Left kidney (tissue), 8 donors: ENCODE measurements at places on chromosomes 2 and 18. TPM values are rescaled to one million over a fixed set of nuclear protein-coding genes. Genes with fewer than 3 reads are reported as not detected.

DNA sequence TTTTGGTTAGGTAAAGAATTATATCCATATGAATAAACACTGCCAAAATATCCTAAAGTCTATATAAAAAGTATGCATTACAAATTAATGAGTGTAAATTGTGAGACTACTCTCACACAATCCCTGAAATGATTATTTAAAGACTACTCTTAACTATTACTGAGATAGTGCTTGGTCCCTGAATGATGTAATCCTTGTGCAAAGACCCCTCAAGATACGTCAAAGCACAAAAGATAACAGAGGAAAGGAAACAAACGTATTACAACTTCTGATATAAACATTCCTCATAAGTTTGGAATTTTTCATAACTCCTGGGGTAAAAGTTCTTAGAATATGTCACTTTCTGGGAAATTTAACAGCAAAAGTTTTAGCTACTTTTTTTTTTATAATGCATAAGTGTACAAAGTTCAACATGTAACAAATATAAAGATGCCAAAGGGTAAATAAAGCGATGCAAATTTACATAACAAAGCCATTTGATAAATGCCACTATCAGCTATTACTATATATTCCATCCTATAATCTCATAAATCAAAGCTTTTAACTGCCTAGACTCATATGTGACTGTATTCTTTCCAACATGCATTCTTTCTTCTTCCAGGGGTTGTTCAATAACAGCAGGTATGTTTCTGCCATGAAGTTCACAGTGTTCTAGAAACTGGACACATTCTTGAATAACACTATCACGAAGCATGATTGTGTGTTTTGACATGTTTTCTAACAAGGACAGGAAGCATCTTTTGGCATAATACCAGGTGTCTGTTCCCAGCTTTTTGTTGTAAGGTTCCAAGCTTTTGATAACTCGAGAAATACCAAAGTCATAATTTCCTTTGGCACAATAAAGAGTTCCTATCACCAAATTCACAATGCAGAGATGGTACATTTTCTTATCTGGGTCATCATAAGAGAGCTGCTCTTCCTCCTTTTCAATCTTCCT, 158.0 kb downstream of the AGPS start:
- DNase-seq = no peak

DNA sequence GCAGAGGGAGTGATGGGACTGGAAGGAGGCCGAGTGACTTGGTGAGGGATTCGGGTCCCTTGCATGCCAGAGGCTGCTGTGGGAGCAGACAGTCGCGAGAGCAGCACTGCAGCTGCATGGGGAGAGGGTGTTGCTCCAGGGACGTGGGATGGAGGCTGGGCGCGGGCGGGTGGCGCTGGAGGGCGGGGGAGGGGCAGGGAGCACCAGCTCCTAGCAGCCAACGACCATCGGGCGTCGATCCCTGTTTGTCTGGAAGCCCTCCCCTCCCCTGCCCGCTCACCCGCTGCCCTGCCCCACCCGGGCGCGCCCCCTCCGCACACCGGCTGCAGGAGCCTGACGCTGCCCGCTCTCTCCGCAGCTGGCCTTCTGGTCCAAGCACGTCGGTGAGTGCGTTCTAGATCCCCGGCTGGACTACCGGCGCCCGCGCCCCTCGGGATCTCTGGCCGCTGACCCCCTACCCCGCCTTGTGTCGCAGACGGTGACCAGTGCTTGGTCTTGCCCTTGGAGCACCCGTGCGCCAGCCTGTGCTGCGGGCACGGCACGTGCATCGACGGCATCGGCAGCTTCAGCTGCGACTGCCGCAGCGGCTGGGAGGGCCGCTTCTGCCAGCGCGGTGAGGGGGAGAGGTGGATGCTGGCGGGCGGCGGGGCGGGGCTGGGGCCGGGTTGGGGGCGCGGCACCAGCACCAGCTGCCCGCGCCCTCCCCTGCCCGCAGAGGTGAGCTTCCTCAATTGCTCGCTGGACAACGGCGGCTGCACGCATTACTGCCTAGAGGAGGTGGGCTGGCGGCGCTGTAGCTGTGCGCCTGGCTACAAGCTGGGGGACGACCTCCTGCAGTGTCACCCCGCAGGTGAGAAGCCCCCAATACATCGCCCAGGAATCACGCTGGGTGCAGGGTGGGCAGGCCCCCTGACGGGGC, 4.6 kb downstream of the PROC start:
- no peak for DNase-seq

DNA sequence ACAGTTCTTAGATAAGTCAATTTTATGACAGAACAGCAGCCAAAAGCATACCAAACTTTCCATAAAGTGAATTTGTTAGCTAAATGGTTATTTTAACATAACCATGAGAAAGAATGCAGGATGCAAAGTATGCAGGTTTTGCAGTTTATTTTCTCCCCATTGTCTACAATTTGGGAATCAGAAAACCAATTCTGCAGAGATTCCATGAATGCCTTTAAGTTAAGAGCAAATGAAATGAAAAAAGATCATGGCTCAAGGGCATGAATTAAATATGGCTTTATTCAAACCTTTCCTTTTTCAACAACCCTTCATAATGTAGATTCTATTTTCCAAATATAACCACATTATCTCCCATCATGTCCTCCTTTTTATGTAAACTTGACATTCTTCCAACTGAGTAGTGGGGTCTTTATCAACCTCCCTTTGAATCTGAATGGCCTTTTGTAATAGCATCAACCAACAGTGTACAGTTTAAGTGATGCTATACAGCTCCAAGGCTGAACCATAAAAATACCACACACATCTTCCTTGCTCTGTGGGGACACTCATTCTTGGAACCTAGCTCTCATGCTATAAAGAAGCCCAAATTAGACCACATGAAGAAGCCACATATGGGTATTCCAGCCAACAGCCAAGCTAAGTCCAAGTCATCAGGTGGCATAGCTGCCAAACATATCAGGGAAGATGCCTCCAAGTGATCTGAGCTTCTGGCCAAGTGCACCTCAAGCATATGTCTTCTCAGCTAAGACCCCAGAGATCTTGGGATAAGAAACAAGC, 49.8 kb downstream of the PIAS2 start:
- DNase-seq = no peak

DNA sequence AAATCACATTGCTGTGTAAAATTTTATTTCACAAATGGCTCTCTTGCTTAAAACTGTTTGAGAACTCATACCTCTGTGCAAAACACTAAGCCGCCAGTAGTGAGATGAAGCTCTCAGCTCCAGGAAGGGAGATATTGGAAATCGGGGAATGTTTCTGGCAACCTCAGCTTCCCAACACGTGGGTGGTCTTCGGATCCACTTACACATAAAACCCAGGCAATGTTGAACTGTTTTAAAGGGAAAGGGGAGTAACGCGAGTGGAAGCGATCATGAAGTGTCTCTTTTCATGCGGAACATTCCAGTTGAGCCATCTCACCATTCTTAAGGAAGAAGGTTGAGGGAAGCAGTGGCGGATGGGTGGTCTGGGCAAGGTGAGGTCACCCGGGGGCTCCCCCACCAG, 136.8 kb downstream of the ASB1 start:
- DNase-seq = no peak

DNA sequence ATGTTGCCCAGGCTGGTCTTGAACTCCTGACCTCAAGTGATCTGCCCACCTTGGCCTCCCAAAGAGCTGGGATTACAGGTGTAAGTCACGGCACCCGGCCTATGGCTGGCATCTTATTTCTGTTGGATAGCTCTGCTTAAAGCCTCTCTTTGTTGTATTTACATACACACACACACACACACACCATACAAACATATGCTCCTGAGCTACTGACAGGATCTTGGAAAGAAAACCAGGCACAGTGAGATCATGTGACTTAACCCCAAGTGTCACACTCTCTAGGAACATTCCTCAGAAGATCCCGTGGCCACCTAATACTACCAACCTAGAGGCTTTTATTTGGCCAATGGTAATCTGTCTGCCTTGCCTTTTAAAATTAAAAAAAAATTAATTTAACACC, 85.1 kb upstream of the HAAO start:
- no peak for DNase-seq

DNA sequence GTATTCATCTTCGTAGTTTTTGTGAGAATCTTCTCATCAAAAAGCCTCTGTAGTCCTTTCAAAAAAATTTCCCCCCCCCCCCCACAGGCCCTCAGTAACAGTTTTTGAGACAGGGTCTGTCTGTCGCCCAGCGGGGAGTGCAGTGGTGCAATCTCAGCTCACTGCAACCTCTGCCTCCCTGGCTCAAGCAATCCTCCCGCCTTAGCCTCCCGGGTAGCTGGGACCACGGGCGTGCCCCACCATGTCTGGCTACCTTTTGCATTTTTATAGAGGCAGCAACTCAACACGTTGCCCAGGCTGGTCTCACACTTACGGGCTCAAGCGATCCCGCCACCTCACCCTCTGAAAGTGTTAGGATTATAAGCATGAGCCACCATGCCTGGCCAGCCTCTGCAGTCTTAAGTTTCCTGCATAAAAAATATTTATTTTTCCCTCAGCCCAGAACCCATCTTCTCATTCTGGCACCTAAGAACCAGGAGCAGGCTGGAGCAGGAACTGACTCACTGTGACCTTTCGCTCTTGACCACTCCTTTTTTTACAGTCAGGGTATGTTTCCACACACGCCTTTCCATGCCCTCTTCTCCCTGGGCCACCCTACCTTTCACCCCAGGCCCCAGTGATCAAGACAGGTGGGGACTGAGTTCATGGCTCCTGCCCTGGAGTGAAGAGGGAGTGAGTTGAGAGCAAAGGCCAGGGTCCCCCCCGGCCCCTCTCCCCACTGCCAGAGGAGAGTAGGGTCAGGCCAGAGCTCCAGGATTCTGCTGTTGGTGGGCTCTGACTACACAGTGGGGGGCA, 32.5 kb upstream of the NT5DC4 start:
- no peak for DNase-seq

DNA sequence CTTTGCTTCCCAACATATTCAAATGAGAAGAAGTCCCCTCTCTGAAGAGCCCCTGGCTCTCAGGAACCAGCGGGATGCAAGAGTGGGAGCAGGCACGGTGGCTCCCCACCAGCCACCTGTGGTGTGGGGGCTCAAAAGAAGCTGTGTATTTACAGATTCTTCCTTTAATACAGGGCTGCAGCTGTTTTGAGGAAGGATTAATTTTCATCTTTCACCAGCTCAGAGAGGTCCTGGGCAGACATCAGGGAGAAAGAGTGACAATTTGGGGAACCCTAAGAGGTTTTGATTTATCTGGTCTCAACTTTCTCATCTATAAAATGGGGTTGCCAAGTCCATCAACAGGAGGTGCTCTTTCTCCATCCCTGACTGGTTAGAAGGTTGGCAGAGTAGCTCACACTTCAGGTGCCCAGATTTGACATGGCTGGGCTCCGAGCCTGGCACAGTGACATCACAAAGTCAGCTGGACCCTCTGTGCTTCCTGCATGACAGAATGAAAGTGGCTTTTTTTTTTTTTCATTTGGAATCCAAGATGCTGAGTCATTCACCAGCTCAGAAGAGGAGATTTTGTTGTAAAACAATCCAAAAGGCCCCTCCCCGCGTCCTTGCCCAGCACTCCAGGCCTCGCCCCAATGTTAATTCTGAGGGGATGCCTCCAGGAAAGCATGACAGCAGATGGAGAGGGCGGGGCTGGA, 15.5 kb upstream of the SIX2 start:
- no peak for DNase-seq

- DNase-seq = no peak
These were observed 73.5 kb downstream of the CCBE1 start for GRCh38 chr18:59623456-59624368.

- DNase-seq = no peak
These were observed 1.8 kb downstream of the SEC11C start for GRCh38 chr18:59141294-59142068.

- DNase-seq = peak; percentile 34
These were observed 340.8 kb downstream of the CMPK2 start for GRCh38 chr2:6524691-6525474.

DNA sequence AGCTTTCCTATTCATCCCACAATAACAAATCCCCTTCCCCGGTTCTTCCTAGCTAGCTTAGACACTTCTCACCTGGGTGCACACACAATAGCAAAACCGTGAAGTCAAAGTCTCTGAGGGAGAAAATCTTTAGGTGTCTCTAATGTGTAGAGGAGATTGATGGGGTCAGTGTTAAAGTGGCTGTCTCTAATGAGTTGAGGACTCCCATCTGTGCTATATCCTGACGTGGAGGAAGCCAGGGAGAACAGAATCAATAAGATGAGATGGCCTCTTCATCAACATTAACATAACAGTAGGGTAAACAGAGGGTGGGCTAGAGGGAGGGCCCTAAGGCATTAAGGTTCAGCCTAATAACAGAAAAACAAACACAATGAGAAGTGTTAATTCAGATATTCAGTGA, 120.4 kb downstream of the SLC5A7 start:
- DNase-seq = no peak

GRCh38 chr2:133287709-133288108, 280.6 kb downstream of the NCKAP5 start:
- DNase-seq = no peak

DNA sequence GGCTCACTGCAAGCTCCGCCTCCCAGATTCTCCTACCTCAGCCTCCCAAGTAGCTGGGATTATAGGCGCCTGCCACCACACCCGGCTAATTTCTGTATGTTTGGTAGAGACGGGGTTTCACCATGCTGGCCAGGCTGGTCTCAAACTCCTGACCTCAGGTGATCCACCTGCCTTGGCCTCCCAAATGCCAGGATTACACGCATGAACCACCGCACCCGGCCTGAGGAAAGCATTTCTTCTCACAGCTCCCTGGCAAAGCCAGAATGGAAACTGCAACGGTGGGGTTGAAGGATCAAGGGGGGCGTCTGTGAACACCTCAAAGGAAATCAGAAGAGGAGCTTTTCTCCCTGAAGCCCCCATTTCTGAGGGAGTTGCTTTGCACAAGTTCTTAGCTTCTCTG, 11.2 kb upstream of the TEX51 start:
- DNase-seq = no peak

GRCh38 chr2:70141902-70142589, 48.8 kb downstream of the C2orf42 start:
- DNase-seq = no peak

The PAX3 gene
- 0.12 TPM for polyA plus RNA-seq

The ZC3H8 gene
- polyA plus RNA-seq = 28.7 TPM

The RAB27B gene
- polyA plus RNA-seq = 3.8 TPM

The LYPD6 gene
- 18.8 TPM for polyA plus RNA-seq

The LINC00305 gene
- 3.6 TPM for polyA plus RNA-seq

The ITGB6 gene
- 16.7 TPM for polyA plus RNA-seq

The NCKAP1 gene
- 145 TPM for polyA plus RNA-seq

The NEURL3 gene
- 4.1 TPM for polyA plus RNA-seq

The DPYSL5 gene
- 6.8 TPM for polyA plus RNA-seq

The DCDC2C gene
- polyA plus RNA-seq = 0.65 TPM

The TFPI gene
- 39.0 TPM for polyA plus RNA-seq

The GALNT13 gene
- 2.8 TPM for polyA plus RNA-seq
